Activated CD8-positive, alpha-beta memory T cell treated with anti-CD3 and anti-CD28 coated beads for 4 hours (primary cell): ENCODE measurements at places on chromosomes 12 and 14.

DNA sequence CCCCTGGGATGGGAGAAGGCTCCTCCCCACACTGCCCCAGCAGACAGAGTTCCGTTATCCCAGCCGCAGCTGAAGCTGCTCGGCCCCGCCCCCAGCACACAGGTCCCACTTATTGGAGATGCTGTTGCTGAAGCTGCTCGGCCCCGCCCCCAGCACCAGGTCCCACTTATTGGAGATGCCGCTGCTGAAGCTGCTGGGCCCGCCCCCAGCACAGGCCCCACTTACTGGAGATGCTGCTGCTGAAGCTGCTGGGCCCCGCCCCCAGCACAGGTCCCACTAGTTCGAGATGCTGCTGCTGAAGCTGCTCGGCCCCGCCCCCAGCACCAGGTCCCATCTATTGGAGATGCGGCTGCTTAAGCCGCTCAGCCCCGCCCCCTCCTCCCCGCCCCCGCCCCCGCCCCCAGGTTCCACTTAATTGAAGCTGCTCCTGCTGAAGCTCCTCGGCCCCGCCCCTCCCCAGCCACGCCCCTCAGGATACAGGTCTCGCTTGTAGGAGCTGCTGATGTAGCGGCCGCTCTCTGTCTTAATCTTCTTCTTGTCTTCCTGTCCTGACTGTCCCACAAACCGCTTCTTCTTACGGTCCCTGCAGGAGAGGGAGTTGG is 12.0 kb downstream of the CFAP73 start:
- no peak for DNase-seq

DNA sequence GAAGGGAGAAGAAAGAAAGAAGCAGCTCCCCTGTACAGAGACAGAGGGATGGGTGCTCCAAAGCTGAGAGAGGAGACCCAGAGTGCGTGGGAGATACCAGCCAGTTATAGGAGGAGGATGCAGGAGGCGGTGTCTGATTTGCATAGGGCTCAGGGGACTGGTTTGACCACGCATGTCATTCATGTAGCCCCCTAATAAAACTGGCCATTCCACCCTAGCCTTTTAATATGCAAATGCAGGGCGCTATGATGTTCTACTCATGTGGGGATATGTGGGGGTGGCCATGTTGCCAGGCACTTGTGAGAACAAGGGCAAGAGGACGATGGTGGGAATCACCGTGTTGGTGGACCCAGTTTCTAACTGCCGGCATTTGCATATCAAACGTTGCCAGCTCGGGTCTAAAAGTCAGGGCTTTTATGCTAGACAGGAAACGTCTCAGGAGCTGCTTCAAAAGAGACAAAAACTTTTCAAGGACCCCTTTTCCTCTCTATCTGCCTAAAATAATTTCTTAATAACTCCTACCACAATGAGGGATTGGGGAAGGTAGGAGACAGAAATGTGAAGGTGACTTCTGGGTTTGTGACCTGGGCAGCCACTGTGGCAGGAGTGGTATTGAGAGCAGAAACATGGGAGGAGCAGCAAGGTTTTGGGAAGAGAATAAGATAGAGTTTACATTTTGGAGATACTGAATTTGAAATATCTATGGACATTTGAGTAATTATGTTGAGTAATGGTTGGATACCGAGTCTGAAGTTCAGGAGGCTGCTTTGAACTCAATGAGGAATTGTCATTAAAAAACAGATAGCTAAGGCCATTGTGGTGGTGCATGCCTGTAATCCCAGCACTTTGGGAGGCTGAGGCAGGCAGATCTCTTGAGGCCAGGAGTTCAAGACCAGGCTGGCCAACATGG is 2.2 kb upstream of the ATXN3 start:
- no peak for DNase-seq

- no peak for DNase-seq
These were observed 139.6 kb upstream of the EGLN3 start for GRCh38 chr14:34090451-34090850.

GRCh38 chr12:93572712-93573551 is 457 bp downstream of the SOCS2 start:
- DNase-seq: no peak

DNA sequence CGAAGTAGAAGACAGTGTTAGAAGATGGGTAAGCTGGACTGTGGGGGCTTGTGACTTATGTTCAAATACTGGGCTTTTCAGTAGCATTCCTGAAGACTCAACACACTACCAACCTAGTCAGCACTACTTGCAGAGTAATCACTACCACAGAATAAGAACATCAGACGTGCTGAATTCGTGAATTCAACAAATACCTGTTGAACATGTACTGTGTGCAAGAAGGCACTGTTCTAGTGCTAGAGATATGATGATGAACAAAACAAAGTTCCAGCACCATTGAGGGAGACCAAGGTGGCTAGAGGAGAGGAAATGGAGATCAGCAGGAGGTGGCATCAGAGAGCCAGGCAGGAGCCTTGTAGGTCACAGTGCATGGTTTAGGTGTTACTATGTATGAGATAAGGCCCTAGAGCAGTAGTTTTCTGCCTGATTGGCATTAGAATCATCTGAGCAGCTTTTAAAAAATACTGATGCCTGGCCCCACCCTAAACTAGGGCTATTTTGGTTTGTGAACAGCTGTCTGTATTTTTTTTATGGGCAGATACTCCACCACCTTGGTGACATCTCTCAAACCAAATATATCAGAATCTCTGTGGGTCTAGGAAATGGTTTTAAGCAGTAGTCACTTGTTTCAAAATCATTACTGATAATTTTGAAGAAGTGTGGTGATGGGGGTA is 26.8 kb downstream of the FERMT2 start:
- DNase-seq: no peak

GRCh38 chr12:123270214-123271000 is 1.2 kb downstream of the CDK2AP1 start:
- no peak for DNase-seq

DNA sequence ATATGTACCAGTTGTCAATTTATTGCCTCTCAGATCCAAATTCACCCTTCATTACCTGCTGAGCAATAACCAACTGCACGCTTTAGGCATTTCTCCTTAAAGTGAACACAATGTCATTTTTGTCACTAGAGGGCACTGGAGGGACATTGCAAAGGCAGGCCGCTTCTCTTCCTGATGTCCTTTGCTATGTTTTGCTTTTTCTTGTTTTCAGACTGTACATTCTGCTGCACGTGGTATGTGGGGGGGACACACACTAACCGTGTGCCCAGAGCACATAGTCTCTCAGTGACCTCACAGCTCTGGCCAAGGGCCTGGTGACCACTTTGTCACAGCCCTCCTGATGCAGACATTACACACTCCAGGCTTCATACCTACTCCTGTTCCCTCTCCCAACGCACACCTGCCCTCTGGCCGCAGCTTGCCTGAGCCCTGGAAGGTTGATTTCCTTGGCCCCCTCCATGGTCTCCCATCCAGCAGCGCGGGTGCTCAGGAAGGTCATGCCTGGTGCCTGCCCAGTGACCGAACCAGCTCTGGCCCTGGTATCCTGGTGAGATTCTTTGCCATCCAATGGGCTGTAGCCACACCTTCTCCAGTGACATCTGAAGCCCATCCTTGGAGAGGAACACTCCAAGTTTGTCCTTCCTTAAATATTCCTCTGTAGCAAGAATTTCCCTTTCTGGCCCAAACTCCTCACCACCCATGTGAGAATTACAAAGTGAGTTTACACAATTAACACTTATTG is 39.9 kb downstream of the MYO1H start:
- DNase-seq: no peak

DNA sequence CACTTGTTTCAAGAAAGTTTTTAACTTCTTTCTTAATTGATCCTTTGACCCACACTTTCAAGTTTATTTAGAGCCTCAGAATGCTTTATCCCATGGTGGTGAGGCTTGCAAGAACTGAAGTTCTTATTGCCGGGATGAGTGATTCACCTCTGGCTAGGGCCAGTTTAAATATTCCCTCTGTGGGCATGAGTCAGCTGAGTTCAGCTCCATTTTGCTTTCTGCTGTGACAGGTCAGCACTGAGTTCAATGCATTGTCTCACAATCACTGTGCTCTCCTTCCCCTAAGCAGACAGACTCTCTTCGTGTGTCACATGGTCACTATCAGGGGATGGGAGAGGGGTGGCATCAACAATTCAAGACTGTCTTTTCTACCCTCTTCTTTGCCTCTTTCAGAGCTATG is 514.6 kb upstream of the FBXO33 start:
- no peak for DNase-seq

DNA sequence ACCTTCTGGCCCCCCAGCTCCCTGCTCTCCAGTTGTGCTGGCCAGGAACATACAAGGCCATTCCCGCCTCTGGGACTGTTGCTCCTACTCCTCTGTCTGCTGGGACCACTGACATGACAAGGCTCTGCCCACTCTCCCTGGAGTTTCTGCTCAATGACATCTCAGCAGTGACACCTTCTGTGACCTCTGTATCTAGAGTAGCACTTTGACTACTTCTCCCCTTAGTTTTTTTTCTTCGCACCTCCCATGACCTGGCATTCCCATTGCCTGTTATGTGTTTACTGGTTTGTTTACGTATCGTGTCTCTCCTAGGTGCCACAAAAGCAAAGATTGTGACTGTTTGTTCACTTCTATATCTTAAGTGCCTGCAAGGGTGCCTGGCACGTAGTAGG is 40.1 kb upstream of the TMEM263 start:
- DNase-seq: no peak

DNA sequence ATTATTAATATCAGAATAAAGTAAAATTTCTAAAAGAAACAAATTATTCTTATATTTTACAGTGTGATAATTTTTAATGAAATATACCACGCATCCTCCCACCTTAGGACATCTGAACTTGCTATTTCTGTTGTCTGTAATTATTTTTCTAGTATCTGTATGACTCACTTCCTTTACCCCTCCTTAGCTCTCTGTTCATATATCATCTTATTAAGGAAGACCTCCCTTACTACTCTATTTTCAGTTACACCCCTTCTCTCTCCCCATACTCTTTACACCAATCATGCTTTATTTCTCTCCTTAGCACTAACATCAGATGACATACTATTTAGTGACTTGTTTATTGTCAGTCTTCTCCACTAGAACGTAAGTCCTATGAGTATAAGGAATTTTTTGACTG is 34.2 kb upstream of the C12orf50 start:
- no peak for DNase-seq

GRCh38 chr12:4939418-4940023 is 29.8 kb downstream of the KCNA1 start:
- no peak for DNase-seq

DNA sequence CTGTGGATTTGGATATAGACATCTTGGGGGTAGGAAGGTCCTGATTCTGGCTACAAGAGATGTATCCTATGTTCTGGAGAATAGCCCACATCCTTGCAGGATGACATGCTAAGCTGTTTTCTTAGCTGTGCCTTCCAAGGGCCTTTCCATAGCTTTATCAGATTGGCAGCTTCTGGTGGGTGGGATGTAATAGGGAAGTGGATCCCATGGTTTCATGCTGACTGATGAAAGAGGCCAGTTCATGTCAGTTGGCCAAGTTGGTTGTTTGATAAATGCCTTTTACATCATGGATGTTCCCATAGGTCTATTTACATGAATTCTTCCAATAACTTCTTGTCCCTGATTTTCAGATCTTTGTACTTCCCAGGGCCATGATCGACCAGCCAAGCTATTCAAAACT is 169.1 kb upstream of the RMST start:
- DNase-seq: no peak

GRCh38 chr14:52911904-52912303 is 38.9 kb downstream of the FERMT2 start:
- DNase-seq: no peak

GRCh38 chr14:95254288-95254687 is 65.4 kb downstream of the CLMN start:
- no peak for DNase-seq

DNA sequence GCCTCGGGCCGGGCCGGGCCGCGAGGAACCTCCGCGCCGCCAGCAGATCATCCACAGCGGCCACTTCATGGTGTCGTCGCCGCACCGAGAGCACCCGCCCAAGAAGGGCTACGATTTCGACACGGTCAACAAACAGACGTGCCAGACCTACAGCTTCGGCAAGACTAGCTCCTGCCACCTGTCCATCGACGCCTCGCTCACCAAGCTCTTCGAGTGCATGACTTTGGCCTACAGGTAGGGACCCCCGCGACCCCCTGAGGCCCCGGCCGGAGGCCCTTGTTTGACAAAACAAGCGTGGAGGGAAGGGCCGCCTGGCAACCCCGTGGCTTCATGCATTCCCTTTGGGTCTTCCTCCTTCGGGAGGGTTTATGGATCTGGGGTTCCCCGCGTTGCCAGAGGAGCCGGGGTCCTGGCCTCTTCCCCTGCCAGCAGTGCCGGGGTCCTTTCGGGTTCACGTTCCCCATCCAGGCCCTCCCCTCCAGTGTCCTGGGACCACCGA is 526 bp downstream of the MLXIP start:
- no peak for DNase-seq

DNA sequence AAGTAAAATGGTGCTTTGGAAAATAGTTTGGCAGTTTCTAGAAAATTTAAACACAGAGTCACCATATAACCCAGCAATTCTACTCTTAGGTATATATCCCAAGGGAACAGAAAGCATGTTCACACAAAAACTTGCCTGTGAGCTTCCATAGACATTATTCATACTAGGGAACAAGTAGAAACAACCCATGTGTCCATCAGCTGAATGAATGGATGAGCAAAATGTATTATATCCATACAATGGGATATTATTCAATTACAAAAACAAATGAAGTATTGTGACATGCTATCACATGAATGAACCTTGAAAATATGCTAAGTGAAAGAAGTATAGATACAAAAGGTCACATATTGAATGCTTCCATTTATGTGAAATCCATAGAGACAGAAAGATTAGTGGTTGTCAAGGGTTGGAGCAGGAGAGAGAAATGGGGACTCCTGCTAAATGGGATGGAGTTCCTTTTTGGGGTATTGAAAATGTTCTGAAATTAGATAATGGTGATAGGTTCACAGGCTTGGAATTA is 7.9 kb downstream of the SLC10A1 start:
- DNase-seq: no peak

GRCh38 chr12:55002355-55002754 is 17.4 kb upstream of the NEUROD4 start:
- no peak for DNase-seq

DNA sequence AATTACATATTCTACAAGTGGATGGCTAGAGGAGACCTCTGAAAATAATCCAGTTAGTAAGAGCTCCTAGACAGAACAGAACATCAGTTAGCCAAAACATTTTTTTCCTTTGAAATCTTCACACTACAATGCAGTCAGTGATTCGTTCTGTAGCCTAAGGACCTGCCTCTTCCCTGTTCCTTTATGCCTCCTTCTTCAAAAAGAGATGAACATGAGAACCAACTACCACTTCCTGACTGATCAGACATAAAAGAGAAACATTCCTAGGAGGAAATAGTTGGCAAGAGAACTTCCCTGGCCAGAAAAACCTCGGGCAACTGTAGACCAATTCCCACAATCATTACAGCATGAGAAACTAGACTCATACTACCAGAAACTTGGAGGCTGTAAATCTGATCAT is 29.4 kb downstream of the ITPR2 start:
- no peak for DNase-seq

DNA sequence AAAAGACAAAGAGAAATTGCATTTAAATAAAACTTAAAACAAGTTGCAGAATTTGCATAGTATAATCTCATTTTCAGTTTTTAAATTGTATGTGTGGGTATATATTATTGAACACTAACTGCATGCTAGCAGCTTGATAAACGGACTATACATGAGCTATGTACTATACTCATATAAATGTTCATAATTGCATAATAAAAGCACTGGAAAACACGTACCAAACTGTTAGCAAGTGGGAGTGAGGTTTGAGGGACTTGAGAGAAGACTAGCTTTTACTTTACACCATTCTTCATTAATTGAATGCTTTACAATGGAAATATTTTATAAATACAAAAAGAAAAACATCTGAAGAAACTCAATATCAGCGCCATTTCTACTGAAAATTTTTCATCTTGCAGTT is 32.2 kb upstream of the MDM1 start:
- DNase-seq: no peak

- DNase-seq: no peak
These were observed 24.9 kb downstream of the CRACR2A start for GRCh38 chr12:3727877-3728632.
